Bronchial epithelial cell (primary cell): ENCODE measurements at places on chromosomes 1 and 21. TPM values are rescaled to one million over a fixed set of nuclear protein-coding genes. Genes with fewer than 3 reads are reported as not detected.

Gene F3
- 326 and 618 TPM in 2 replicates for total RNA-seq

- no peak for DNase-seq
Measured at GRCh38 chr1:220184506-220184905, 87.7 kb downstream of the RAB3GAP2 start.

DNA sequence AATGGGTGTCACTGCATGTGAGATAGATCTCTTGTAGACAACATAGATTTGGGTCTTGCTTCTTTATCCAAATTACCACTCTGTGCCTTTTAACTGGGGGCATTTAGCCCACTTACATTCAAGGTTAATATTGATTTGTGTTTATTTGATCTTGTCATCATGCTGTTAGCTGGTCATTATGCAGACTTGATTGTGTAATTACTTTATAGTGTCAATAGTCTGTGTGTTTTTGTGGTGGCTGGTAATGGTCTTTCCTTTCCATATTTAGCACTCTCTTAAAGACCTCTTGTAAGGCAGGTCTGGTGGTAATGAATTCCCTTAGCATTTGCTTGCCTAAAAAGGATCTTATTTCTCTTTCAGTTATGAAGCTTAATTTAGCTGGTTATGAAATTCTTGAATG lies 29.6 kb downstream of the ZNF691 start:
- no peak for DNase-seq

Gene LAX1
- under 0.01 TPM in 1 of 2 replicates, not detected in the other for total RNA-seq

GRCh38 chr1:198575292-198575691 lies 34.8 kb upstream of the ATP6V1G3 start:
- DNase-seq = no peak

- DNase-seq = peak; percentile 77
Measured at GRCh38 chr1:243748706-243749283, 101.2 kb downstream of the AKT3 start.
